T follicular helper cell (primary cell): ENCODE measurements at places on chromosomes 5 and 9.

- DNase-seq = no peak
Measured at GRCh38 chr9:130465383-130466096, 20.8 kb downstream of the ASS1 start.

- DNase-seq = no peak
Measured at GRCh38 chr9:116276651-116277121, 123.1 kb downstream of the PAPPA start.

GRCh38 chr9:95722141-95722540, 153.3 kb upstream of the ERCC6L2 start:
- no peak for DNase-seq

GRCh38 chr5:72366324-72366976, 46.3 kb downstream of the PTCD2 start:
- DNase-seq = no peak

GRCh38 chr9:1125741-1126140, 75.6 kb downstream of the DMRT2 start:
- no peak for DNase-seq

DNA sequence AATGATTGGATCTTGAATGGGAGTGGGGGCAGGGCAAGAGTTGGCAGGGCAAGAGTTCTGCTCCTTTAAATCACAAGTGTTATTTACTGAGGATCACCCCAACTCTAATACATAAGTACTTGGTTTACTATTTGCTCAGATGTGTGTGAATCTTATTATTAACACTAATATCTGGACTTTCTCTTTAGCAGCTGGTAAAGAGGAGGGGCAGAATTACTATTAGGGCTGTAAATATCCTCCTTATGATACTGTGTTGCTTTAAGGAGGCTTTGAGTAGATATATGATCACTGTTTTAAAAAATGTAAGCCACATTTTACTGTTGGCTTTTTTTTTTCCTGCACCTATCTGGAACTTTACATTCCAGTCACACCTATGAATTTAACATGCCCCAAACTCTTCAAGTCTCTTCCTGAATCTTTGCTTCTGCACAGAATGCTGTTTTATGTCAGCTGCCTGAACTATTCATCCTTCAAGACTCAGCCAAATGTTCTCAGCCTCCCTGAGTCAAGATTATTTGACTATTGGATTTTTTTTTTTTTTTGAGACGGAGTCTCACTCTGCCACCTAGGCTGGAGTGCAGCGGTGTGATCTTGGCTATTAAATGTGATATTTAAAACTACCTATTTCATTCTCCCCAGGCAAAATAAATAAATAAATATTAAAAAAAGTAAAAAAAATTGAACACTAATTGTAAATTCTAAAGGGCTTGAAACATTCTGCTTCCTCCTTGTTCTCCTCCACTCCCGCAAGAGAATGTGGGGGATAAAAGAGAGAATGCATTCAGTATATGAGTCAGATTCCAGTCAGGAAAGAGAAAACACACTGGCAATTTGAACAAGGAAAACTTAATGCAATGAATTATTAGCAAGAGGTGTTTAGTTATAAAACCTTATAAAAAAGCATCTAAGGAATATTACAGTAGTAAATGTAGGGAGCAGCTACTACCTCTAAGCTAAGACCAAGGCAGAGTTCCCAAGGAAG, 99.3 kb downstream of the FOCAD start:
- no peak for DNase-seq
